Adipocyte (in vitro differentiated cells): ENCODE measurements at places on chromosomes 7 and 10.

DNA sequence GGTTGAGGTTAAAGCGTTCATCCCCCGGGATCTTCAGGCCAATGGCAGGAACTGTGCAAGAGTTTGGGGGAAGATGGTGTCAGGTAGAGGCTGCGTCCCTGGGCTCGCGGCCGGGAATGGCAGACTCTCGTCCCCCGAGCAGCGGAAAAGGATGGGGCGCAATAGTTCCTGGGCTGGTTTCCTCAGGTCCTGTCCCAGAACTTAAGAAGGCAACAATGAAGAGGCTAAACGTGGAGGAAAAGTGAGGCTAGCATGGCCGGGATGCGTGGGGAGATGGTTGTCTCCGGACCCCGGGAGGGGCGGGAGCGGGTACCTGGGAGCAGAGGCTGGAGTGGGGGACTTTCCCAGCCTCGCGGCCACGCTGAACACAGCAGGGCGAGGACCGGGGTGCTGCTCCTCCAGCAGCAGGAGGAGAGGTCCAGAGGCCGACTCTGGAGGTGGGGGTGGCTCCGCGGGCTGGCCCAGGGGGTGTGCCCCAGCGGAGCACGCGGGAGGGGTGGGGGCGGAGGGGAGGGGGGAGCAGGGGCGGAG is 882 bp downstream of the IRF5 start:
- peak; percentile 33 for DNase-seq

DNA sequence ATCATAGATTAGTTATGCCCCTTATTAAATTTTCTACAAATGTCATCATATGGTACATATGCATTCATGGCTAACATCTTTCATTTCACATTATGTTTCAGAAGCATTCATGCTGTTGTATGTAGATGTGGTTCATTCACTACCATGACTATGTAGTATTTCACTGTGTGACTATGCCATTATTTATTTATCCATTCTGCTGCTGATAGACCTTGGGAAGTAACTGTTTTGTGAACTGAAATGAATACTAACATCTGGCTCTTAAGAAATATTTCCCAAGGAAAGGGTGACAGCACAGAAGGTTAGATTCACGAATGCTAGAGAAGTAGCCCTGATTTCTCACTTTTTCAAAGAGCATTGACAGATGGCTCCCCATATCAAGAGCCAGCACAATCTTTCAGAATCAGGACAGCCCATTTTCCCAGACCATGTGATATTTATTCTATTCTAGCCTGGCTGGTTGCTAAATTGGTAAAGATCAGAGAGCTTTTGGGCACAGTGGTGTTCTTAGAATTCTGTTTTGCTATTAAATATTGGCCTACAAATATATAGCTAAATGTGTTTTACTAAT is 157.4 kb downstream of the DYNC1I1 start:
- no peak for DNase-seq

DNA sequence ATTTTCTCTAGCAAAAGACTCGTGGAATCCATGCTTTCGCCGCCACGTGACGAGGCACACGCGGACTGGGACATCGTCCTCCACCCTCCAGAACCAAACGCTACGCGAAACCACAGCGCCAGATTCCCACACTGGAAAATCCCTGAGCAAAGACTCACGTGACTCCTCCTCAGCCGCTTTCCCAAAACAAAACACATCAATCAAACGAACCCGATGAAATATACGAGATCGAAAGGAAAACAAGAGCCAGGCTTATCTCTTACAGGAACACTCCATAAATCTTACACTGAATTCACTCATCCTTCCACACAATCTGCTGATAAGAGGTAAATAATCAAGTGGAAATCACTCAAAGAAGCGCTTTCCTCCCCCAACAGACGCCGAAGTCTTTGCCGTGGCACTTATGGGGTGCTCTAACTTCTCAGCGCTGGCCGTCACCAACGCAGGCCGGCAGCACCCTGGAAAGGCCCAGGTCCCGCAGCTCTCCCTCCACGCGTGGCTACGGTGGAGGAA is 23.8 kb downstream of the DIP2C start:
- DNase-seq, result no peak

DNA sequence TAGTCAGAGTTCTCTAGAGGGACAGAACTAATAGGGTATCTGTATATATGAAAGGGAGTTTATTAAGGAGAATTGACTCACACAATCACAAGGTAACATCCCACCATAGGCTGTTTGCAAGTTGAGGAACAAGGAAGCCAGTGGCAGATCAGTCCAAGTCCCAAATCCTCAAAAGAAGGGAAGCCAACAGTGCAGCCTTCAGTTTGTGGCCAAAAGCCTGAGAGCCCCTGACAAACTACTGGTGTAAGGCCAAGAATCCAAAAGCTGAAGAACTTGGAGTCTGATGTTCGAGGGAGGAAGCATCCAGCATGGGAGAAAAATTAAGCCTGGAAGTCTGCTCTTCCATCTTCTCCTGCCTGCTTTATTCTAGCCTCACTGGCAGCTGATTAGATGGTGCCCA is 1107.2 kb upstream of the CELF2 start:
- no peak for DNase-seq

- no peak for DNase-seq
Observed at GRCh38 chr7:69211739-69212138, 386.5 kb upstream of the AUTS2 start.

GRCh38 chr10:101769541-101770180 is 6.3 kb downstream of the FGF8 start:
- no peak for DNase-seq

GRCh38 chr10:129332476-129332875 is 134.6 kb upstream of the MGMT start:
- no peak for DNase-seq

DNA sequence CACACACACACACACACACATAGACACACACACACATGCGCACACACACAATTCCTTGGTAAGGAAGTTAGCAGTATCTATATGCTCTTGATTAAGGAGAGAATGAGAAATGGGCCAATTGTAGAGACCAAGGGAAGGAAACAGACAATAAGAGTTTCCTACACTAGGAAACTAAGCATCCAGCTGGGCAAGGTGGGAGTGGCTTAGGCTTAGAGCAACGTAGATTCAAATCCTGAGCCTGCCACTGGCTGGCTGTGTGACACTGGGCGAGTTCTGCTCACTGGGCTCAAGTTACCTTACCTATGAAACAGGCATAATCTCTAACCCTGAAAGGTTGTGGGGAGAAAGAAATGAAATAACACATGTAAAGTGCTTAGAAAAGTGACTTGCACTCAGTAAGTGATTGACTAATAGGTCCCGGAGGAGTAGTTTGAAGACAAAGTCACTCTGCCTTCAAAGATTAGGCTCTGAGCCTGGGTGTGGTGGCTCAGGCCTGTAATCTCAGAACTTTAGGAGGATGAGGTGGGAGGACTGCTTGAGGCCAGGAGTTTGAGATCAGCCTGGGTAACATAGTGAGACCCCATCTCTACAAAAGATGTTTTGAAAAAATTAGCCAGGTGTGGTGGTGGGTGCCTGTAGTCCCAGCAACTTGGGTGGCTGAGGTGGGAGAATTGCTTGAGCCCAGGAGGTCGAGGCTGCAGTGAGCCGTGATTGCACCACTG is 701.4 kb downstream of the PARD3 start:
- DNase-seq, result no peak

DNA sequence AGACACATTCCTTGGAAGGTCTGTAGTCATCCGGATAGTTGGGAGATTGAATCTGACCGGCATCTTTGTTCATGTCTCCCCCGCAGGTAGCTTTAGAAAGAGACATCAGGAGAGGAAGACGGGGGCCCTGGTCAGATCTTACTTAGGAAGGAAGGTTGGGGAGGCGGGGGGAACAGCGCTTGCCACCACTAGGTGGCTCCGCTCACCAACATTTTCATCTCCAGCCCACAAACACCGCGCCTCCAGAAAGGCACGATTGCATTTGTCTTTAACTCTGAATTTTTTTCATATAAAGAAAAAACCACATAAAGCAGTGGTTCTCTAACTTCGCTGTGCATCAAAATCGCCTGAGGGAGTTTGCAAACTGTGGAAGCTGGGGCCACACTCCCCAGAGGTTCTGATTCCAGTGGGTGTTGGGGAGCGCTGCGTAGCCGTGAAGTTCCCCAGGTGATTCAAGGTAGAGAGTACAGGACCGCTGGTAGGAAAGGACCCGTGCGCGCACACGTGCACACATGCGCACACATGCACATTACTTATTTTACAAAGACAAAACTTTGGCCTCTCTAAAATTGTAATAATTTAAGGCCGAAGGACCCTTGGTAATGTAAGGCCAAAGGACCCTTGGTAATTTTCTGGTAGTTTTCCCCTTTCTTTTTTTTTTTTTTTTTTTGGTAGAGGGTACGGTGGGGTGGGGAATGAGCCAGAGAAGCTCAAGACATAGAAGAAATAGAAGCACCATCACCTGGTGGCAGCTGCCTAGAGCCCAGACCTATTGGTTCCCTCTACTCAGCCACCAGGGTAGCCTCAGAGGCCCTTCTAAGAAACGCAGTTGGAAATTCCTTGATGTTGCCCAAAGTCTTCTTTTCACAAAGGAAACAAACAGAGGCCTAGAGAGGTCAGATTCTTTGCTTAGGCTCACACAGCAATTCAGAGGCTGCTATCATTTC is 37.4 kb upstream of the OPALIN start:
- DNase-seq, result peak; percentile 87

DNA sequence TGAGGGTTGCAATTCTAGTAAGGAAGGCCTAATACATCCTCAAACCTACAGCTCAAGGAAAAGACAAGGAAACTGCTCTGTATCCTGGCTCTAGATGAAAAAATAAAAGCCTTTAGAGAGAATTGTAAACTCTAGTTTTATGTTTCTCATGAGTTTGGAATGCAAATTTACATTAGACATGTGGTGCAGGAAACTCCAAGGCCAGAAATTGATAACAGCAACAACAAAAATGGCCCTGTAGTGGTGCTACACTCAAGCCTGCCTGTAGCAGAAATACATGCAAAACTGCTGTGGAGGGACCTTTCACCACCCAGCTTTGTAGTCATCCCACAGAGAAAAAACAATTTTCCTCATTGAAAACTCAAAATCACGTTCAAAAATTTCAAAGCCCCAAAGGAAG is 546.7 kb upstream of the LRRN3 start:
- no peak for DNase-seq

DNA sequence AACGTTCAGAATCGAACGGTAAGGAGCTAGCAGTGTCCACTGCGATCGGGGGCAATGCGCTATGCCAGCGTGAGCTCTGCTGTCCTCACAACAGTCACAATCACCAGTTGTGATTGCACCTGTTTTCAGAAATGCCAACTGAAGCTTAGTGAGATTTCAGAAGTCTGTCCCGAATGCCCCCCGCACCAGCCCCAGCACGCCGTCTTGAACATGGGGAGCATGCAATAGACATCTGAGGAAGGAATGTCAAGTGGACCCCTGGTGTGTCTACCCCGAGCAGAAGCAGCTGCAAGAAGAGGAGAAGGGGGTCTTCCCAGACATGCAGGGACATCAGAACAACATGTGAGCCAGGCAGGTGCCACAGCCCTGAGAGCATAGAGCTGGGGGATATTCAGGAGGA is 125.7 kb upstream of the CHST15 start:
- DNase-seq, result no peak

DNA sequence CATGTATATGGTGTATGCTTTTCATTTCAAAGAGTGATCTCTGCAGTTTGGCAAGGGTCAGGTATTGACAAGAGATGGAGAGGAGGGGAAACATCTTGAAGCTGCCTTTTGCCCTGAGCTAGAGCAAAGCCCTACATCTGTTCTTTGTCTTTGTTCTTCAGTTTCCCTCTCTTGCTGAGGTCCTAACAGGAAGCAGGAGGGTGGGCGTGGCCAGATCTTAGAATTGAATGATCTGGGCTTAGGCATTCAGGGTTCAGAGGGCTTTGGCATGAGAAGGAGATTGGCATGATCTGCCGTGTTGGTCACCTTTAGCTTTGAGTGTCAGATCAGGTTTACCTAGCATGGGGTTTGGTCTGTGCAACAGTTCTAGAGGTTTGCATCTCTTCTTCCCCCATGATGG is 41.3 kb downstream of the LRMDA start:
- DNase-seq, result no peak

DNA sequence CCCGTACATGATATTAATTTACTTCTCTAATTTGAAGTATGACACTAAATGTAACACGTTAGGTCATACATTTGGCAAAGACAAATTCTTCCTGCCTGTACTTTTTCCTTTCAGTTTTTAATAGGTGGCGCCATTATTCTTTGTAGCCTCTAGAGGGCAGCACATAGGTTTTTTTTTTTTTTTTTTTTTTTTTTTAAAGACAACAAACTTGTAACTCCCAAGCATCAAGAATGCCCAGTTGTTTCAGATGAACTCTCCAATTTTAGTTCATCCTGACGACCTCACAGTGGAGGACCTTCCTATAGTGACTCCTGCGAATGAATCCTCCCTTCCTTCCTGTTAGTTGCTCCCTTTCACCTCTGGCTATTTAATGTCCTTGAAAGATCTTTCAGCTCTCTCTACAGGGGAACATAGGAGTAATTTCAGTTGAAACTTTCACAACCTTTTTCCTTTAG is 139.3 kb upstream of the HDAC9 start:
- peak; percentile 67 for DNase-seq

DNA sequence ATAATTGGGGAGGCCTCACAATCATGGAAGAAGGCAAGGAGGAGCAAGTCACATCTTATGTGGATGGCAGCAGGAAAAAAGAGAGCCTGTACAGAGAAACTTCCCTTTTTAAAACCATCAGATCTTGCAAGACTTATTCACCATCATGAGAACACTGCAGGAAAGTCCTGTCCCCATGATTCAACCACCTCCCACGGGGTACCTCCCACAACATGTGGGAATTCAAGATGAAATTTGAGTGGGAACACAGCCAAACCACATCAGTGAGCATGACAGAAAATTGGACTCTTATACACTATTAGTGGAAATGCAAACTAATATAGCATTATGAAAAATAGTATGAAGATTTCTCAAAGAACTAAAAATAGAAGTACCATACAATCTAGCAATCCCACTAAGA is 271.2 kb downstream of the MAGI2 start:
- peak; percentile 27 for DNase-seq

GRCh38 chr10:110704906-110705476 is 60.9 kb downstream of the RBM20 start:
- no peak for DNase-seq

GRCh38 chr7:146022776-146023175 is 93.8 kb upstream of the CNTNAP2 start:
- DNase-seq, result no peak

DNA sequence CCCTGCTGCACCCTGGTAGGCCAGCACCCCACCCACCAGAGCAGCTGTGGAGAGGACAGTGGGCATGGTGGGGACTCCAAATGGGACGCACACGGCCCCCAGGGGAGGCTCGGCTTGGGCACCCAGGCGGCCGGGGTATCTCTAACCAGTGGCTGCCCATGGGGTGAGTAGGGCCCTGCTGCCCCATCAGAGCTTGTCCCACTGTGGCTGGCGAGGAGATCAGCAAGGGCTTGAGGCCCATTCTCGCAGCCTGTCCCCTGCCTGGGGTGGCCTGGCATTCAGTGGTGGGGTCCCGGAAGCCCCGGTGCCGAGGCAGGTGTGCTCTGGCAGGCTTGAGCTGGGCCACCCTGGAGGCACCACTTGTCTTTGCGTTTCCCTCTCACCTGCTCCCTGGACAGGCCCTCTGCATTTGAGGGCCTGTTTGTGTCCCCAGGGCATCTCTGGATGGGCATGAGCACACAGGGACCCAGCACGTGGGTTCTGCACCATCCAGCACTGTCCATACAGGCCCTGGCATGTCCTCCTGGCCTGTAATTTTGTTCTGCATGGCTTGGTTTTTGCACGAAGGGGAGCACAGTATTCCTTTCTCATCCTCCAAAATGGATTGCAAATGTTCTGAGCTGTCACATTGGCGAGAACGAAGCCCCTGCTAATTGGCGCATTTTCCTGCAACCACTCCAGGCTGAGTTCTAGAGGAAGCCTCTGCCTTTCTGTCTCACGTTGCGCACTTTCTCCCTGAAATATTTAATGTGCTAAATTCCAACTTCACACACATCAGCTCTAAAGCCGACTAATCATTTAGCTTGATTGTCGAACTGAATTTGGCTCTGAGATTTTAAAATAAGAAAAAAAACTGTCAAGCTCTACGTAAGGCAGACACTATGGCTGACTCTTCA is 27.2 kb downstream of the PWWP2B start:
- no peak for DNase-seq
